ENCODE measurements at places on chromosomes 5 and 9.
A peak's percentile ranks its signal among the peaks of the same experiment; 100 is the strongest.

DNA sequence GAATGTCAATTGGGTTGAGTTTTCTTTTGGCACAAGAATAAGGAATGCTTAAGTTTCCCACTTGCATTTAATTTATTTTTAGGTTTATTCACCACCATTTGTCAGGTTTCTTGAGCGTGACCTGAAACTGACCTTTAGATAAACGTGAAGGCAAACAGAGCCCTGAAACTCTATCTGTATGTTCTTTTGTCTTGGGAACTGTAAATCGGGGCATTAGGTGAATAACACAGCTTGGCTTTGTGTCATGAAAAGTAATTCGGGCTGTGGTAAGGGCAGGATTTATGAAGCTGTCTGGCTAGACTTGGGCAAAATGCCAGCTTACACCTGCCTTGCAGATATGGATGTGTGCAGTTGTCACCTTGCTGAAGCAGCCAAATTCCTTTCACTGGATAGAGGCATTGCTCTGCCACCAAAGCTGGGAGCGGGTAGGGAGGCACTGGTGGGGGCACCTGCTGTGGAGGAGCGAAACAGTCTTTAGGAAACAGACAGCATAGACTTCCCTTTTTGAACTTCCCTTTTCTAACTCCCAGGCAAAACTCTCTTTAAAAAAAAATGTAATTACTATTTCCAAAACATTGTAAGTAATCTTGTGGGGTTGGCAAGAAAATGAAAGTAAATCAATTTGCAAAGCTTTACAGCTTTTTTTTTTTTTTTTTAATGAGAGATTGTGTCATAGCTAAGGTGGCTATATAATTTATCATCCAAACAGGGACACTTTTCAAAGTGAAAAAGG lies 545.2 kb downstream of the CSNK1G3 start:
- no peak for DNase-seq

DNA sequence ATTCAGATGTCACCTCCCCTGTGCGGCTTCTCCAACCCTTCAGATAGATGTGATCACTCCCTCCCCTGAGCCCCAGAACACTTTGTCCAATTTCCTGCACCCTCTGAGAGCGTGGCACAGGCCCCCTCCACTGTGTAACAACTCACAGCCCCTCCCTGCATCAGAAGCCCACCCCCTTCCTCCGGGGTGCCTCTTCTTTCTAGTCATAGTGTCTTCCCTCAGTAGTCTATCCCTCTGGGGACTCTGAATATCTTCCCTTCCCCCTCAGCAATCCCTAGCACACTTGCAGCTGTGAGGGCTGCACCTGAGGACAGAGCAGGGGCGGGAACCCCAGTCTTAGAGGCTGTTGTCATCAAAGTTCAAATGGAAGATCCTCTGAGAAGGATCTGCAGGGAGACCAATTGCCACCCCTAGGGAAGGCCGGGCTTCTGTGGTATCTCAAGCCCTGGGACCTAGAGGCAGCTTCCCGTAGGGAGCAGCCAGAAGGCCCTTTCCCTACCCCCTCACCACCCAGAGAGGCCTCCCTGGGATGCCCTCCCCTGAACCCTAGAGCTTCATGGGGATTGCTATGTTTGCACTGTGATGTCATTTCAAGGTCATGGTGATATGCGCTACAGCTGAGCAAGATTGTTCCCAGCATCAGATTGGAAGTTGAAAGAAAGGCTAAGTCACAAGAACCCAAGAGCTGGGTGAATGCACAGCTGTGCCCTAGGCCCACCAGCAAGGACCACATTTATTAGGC lies 70.7 kb downstream of the THBS4 start:
- no peak for DNase-seq

DNA sequence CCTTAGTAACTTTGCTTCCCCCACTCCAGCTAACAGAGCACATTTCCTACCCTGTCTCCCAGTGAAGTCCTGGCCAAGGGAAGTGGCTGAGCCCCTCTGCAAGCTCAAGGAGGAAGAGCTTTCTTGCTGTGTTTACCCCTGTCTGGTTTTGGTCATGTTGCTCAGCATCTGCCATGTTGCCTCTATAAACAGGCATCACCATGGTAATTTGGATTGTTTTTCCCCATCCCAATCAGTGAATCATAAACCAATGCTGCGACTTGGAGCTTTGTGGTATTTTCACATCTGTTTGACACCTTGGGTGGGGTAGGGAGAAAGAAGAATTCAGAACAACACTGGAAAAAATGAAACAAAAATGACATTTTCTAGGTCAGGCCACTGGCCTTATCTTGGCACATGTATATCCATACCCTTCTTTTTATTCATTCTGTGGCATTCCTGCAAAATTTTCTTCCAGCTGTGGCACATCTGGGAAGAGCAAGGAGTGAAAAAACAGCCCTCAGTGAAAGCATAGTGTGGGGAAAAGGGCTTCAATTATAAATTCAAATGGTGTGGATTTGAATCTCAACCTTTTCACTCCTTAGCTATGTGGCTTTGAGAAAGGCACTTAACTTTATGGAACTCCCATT lies 42.5 kb downstream of the SLIT3 start:
- DNase-seq: peak; percentile 96

DNA sequence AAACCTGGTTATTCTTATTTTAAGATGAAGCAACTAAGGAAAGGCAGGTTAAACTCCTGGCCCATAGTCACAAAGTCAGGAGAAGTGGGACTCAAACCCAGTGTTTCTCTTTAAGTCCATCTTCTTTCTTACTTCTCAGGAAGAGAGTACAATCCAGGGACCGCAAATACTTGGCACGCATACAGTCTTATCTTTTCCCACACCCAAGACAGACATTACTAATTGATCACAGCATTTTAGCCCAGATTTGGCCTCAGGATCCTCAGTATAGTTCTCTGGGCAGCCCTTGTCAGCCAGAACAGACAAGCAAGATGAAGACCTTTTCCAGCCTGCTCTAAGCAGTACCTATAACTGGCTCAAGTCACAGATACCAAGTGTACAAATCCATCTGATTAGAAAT lies 125.5 kb upstream of the RAI14 start:
- DNase-seq: no peak

DNA sequence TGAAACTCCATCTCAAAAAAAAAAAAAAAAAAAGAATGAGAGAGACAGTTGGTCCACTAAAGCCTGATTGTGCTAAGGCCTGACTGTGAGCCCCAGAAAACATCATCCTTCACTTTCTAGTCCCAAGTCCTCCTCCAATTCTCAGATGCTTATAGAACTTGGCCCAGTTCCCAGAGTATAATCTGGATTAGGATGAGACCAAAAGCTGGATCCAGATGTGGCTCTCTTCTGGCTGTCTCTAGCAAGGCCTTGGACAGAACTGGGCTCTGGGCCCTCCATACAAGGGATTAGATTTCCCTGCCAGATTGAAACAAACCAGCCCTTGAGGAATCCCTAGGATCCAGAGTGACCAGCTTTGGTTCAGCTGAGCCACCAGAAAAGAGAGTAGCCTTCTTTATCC lies 98.4 kb upstream of the ZNF366 start:
- no peak for DNase-seq

DNA sequence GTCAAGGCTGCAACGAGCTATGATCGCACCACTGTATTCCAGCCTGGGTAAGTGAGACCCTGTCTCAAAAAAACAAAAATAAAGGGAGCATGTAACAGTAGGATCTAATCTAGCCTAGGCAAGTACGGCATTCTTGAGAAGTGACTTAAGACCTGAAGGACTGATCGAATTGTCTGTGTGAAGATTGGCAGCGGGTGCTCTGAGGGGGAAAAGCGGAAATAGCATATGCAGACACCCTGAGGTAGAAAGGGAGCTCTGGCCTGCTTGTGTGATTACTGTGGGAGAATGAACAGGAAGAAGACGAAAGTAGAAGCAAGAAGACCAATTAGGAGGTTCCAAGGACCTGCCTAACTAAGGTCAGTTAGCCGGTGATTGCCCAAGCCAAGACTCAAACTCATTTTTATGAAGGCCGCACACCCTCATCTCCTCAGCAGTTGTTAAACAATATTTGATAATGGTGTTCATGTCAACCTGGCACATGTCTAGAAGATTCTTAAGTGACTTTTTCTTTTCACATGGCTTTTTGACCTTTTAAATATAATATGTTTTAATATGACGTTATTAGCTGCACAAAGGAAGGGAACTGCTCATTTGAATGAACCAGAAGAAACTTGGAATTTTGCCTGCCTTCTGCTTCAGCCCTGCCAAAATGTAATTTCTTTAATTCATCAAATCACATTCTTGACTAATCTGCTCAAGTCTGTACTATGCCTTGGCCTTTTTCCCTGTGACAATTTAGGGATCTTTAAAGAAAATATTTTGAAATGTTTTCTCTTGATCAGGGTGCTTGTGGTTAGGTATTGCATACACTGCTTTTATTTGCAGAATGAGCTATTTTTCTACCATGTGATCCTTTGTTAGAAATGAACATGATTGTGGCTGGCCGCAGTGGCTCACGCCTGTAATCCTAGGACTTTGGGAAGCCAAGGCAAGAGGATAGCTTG lies 289.2 kb upstream of the DMRT1 start:
- DNase-seq: no peak

DNA sequence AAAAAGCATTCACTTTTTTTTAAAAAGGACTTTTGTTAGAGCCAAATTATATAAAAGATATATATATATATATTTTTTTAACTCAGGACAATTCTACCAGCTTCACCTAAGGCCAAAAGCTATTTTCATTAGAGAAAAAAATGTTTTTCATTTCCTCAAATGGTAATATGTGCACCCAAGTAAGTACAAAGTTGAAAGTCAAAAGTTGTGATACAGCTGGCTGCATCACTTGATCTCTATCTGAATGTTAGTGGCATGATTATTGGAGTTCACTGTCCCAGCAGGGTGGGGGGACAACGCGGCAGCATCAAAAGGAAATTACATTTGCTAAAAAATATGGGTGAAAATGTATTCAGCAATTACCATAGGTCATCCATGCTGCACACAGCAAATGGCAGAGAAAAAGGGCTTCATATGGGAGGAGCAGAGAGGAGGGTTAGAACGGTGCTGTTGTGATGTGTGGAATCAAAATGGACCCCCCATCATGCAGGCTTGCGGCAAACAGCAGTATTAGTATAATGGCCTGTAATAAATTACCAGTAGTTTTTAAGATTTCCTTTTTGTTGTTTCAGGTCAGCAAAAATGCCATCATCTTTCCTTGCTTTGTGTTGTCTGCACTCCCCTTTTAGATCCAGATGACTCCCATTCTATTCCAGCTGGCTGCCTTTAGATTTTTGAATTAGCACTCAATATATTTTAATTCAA lies 253.7 kb downstream of the MAT2B start:
- DNase-seq: no peak

DNA sequence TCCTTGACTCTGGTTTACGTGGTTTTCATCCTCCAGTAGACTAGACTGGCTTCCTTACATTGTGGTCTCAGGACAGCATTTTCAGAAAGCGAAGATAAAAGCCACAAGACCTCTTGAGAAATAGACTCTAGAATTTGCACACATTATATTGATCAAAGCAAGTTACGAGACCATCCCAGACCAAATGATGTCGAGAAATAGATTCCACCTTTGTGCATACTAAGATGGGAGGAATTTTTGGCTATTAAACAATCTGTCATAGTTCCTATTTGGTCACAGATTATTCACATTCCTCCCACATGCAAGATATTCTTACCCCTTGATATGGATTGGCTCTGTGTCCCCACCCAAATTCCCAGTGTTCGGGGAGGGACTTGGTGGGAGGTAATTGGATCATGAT lies 65.6 kb downstream of the TEX10 start:
- no peak for DNase-seq

- no peak for DNase-seq
Measured at GRCh38 chr5:5793242-5794117, 371.0 kb downstream of the ICE1 start.

DNA sequence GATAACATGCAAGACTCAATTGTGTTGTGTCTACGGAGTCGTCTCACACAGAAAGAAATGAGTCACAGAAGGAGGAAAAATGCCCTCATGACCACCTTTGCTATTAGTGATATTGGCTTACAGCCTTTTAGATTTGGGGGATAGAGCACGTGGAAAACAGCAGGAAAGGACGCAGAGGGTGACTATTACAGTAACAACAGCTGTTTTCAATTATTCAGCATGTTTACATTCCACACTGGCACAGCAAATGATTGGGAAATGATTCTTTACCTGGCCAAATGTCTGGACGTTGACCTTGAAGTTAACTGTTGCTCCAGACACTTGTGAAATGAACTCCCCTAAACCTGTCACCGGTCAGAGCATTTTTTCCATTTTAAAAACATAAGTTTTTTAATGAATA lies 46.8 kb downstream of the APTX start:
- DNase-seq: peak; percentile 48

DNA sequence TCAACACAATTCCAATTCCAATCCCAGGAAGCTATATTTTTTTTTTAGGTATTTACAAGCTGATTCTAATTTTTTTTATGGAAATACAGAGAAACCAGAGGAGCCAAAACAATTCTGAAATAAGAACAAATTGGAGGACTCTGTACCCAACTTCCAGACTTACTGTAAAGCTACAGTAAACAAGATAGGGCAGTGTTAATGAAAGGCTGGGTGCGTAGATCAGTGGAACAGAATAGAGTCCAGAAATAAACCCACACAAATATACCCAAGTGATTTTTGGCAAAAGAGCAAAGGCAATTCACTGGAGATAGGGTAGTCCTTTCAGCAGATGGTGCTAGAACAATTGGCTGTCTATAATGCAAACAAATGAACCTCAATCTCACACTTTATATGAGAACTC lies 50.6 kb downstream of the WHRN start:
- no peak for DNase-seq

DNA sequence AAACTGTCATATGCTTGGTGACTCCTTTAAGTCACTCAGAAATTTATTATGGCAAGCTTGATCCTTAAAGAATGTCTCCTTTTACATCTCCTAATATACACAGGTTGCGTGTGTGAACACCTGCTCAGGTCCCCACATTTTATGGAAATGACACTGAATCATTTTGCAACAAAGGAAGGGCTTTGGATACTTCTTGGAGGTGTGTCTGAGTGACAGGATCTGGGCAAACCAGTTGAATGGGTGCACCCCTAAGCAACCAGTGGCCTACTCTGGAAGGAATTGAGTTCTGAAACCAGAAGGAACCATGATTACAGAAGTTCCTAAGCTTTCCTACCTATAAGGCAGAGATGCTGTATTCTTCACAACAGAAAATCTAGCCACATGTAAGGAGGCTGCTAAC lies 483.9 kb upstream of the KLF4 start:
- DNase-seq: no peak

GRCh38 chr9:396396-396795 lies 181.7 kb downstream of the DOCK8 start:
- no peak for DNase-seq

GRCh38 chr5:155480731-155481131 lies 467.2 kb downstream of the KIF4B start:
- no peak for DNase-seq
